OCI-M1 (cell line): ENCODE measurements at places on chromosomes 4 and X.

GRCh38 chr4:130044788-130045531, 949.0 kb downstream of the C4orf33 start:
- DNase-seq = peak; percentile 29

DNA sequence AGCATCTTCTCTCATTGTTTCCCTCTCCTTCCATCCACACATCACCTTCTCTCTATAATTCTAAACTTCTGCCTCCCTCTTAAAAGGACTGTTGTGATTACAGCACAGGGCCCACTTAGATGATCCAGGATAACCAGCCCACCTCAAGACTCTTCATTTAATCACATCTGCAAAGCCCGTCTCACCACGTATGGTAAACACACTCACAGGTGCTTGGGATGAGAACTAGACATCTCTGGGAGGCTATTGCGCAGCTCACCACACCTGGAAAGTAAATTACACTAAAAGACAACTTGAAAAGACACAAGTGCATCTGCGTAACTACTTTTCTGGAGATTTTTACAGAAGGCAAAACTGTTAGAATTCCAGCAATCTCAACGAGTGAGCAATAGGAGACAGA, 15.4 kb upstream of the C1QTNF7 start:
- no peak for DNase-seq

- DNase-seq = no peak
Observed at GRCh38 chrX:70054391-70054790, 4.7 kb upstream of the AWAT2 start.

GRCh38 chrX:133749951-133750350, 235.4 kb downstream of the GPC3 start:
- DNase-seq = no peak

- no peak for DNase-seq
Observed at GRCh38 chr4:87117732-87118075, 102.7 kb downstream of the KLHL8 start.

- DNase-seq = no peak
Observed at GRCh38 chr4:188106454-188106853, 2.9 kb downstream of the TRIML2 start.

DNA sequence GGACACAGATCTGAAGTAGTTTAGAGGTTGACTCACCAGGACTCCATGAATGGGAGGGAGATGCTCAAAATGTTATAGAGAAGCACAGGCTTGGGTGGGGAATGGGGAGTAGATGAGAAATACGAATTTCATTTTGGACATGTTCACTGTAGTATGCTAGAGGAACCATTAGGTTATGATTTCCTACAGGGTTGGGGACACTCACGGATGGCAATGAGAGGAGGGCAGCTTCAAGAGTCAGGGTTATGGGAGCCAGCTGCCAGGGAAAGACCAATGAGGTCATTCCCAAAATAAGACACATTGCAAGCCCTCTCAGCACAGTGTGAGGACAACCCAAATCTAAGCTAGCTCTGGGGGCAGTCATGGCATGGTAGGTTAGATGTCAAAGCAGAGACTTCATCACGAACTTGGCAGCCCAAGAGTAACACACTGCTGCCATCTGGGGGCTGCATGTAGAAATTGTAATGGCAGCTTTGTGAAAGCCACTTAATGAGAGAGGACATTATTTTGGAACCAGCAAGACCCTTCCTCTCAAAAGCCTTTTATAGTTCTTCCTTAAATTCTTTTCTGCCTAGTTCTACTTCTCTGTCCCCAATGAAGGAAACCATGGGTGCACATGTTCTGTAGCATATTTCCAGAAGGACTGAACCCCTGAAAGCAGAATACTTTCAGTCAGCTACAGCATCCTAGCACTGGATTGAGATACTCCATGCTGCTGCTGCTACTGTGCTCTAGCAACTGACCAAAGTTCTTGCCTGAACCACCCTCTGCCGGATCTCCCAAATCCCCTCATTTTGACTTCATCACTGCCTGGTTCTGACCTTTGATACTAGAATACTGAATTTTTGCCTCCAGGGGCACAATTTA, 16.2 kb upstream of the ZCCHC12 start:
- peak; percentile 65 for DNase-seq

- no peak for DNase-seq
Observed at GRCh38 chr4:37693450-37694190, 7.4 kb upstream of the RELL1 start.

- no peak for DNase-seq
Observed at GRCh38 chrX:42442745-42443144, 335.2 kb downstream of the PPP1R2C start.

DNA sequence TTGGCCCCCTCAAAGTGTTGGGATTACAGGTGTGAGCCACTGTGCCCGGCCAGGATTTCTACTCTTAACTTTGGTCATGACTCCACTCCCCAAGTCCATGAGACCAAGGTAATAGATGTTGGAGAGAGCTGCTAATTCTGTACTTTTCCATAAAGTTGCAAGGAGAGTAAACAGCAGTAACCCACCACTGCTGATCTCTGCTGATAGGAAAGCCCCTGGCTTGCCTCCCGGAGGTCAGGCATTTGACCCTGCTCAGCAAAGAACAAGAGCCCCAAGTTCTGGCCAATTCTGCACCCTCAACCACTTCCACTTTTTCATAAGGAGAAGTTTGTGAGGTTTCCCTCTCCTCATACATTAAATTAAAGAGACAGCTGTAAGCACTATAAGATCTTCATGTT, 143.0 kb downstream of the RASL11B start:
- peak; percentile 5 for DNase-seq

DNA sequence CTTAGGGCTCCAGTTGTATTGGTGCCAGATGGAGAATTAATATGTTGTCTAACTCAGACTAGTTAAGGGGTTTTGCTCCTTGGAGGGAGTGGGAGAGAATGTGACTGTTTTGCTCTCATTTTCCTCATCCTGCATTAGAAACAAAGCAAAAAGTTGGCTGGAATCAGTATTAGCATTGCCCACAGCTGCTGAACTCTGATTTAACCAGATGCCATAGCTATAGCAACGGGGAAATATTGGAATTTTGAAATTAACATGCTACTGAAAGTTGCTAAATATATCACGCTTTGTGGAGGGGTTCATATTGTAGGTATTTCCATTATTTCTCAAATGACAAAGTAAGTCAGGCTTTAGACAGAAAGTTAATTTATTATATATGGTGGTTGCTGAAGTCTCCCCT, 66.7 kb upstream of the EOLA2 start:
- no peak for DNase-seq

- DNase-seq = peak; percentile 67
Observed at GRCh38 chr4:17260166-17260907, 251.6 kb downstream of the QDPR start.

- peak; percentile 9 for DNase-seq
Observed at GRCh38 chr4:26361297-26361696, 40.5 kb downstream of the RBPJ start.

DNA sequence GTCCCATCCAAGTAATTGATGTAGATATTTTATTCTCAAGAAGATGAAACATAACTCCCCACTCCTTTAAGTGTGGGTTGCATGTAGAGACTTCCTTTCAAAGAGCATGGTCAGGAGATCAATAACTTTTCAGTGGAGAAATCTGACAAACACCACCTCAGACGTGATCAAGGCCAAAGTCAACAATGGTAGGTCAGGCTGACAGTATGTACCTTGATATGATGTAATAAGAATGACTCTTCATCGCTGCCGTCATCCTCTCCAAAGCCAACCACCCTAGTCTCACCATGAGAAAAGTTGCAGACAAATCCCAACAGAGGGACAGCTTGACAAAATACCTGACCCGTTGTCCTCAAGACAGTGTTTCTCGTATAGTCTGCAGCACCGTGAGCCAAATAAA, 67.3 kb upstream of the DHRSX start:
- DNase-seq = no peak

DNA sequence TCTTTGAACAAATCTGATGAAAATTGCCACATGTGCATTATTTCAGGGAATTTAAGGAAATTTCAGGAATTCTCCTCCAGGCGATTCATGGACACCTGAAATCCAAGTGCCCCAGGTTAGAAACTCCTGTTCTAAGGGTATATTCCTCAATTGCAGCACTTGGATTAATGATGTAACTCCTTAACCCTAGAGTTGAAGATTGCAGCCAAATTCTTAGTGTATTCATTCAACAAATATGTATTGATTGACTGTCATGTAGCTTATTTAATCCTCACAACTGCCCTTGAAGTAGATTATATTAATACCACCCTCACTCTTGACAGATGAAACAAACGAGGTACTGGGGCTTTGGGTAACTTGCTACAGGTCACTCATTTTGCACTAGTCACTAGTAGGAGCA, 11.3 kb downstream of the CETN2 start:
- no peak for DNase-seq

DNA sequence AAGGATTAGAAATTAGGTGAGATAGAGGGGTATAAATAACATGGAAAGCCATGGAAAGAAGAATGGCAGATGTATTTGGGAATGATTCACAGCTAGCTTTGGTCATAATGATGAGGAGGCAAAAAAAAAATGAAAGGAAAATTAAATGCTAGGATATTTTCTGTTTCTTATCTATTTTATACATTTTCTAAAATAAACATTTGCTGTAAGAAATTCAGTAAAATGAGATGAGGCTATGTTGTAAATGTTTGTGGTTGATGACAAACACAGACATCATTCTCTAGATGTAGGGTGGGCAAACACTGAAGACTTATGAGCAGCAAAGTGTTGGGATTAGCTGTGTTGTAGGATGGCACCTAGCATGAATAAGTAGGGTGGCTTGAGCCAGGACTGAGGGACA, 407.1 kb downstream of the IL15 start:
- DNase-seq = no peak

- no peak for DNase-seq
Observed at GRCh38 chr4:145760961-145761929, 81.3 kb downstream of the C4orf51 start.

DNA sequence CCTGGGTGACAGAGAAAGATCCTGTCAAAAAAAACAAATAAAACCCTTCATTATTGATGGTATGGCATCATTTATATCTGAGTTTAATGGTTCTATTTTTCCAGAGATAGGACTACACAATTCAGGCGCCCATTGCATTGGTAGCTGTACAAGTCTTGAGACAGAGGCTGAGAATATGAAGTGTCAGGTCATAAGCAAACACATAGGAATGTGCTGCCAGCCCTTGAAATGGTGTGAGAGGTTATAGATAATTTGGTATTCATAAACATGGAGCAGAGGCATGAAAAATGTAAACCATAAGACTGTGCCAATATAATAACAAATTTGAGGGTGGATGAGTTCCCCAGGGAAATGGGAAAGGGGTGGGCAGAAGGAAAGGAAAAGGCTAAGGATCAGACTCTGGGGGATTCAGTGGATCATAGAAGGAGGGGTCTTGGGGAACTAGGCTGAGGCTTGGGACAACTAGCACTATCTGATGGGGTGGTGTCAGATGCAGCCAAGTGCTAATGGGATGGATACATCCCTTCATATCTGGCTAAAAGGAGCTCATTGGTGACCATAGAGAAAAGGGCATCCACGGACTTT, 50.8 kb downstream of the MAOA start:
- DNase-seq = no peak

GRCh38 chr4:71304289-71304850, 34.5 kb upstream of the SLC4A4 start:
- no peak for DNase-seq

- DNase-seq = no peak
Observed at GRCh38 chr4:1338752-1339414, 8.1 kb upstream of the UVSSA start.

DNA sequence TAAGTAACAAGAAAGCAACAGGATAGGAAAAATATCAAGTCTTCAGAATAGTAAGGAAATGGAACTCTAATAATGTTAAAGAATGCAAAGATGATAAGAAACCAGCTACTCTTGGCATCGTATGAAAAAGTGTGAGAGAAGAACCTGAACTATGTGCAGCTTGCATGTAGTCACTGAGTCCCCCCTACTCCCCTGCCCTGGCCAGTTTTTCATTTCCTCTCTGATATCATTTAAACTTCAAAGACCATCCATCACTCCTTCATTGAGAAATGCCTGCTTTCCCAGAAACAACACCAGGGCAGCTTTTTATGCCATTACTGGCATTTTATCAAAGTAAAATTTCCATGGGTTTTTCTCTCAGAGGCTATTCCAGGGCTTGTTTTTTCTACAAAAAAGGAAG, 28.1 kb downstream of the INPP4B start:
- DNase-seq = peak; percentile 37

DNA sequence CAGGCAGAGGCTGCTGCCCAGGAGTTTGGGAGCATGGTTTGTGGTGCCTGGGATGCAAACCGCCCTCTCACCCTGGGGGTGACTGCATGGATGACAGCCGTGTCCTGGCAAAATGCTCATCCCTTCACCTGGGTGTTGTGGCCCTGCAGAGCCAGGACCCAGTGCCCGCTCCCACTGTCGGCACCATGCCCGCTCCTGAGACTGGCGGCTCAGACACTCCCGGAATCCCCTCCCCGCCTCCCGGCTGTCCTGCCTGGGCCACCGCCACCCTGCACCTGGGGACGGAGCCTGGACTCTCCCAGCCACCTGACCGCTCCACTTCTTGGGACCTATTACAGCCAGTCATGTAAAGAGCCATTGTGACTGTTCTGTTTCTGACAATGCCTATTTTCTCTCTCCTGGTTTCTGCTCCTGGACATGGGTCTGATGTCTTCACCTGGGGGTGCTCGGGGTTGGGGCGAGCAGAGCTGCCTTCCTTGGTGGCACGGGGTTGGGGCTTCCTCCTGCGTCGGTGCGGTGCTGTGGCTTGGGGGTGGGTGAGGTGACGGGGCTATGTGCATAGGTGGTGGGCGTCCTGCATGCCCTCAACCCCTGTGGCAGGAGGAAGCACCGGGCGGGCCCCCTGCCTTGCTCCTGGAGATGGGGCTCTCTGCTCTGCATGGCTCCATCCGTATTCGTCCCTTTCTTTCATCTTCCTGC, 30.9 kb downstream of the LRPAP1 start:
- no peak for DNase-seq

DNA sequence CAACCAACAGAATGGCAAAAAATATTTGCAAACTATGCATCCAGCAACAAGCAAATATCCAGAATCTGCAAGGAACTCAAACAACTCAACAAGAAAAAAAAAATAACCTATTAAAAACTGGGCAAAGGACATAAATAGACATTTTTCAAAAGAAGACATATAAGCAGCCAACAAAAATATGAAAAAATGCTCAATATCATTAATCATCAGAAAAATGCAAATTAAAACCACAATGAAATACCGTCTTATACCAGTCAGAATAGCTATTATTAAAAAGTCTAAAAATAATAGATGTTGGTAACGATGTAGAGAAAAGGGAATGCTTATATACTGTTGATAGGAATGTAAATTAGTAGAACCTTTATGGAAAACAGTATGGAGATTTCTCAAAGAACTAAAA, 53.4 kb downstream of the WDR19 start:
- no peak for DNase-seq

DNA sequence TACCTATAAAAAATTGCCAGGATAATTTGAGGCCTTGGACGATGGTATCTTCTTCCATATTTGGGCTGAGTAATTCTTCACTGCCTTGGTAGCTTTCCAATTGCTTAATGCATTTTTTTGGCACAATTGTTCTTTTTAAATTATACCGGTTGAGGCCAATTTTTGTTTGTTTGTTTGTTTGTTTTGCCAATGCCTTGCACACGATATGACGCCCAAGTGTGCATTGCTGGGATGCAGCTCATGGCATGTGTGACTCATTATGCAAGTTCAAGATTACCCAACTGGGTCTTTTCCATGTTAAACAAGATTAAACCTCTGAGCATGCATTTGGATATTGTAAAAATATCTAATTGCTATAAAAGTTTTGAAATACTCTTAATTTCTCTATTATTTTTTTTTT, 71.1 kb upstream of the KCNIP4 start:
- DNase-seq = no peak
